ENCODE measurements at places on chromosomes 16 and 17. TPM values are rescaled to one million over a fixed set of nuclear protein-coding genes. Genes with fewer than 3 reads are reported as not detected.

The RPRML gene
- total RNA-seq, result not detected

The CACNG5 gene
- total RNA-seq, result not detected

The STH gene
- total RNA-seq, result not detected

The CALB2 gene
- total RNA-seq, result not detected

The DHRS7C gene
- total RNA-seq, result not detected

The AGRP gene
- total RNA-seq, result not detected

The KRTAP4-3 gene
- not detected for total RNA-seq

The ATP6V0C gene
- 19.2 TPM for total RNA-seq

The MT1G gene
- total RNA-seq, result 0.59 TPM

The ZPBP2 gene
- total RNA-seq, result not detected

The CCL22 gene
- not detected for total RNA-seq

The CTRB1 gene
- total RNA-seq, result not detected

The CLEC19A gene
- total RNA-seq, result not detected

The SPNS3 gene
- total RNA-seq, result not detected

The CES4A gene
- 1.4 TPM for total RNA-seq

The ABCC12 gene
- under 0.01 TPM for total RNA-seq

The NXPH3 gene
- under 0.01 TPM for total RNA-seq

The ABCC6 gene
- under 0.01 TPM for total RNA-seq

The RASD1 gene
- total RNA-seq, result 17.6 TPM

The PLA2G10 gene
- not detected for total RNA-seq

The ATP1B2 gene
- total RNA-seq, result not detected

The NPIPA2 gene
- total RNA-seq, result 0.73 TPM

The IGSF6 gene
- total RNA-seq, result not detected

The HSD11B2 gene
- 0.59 TPM for total RNA-seq

The MYH13 gene
- not detected for total RNA-seq

The KRTAP4-4 gene
- not detected for total RNA-seq

The MEOX1 gene
- not detected for total RNA-seq

The RHBDL1 gene
- total RNA-seq, result 1.8 TPM

The NPIPB2 gene
- total RNA-seq, result 5.1 TPM

The SPAG5 gene
- total RNA-seq, result 47.3 TPM

The MFAP4 gene
- 3.7 TPM for total RNA-seq

The RPL23 gene
- 1,729 TPM for total RNA-seq

The GRAPL gene
- total RNA-seq, result not detected

The CCL17 gene
- not detected for total RNA-seq

The FBXO39 gene
- not detected for total RNA-seq

The TMEM204 gene
- total RNA-seq, result 15.8 TPM

The SMTNL2 gene
- total RNA-seq, result not detected

The NPTX1 gene
- total RNA-seq, result 0.73 TPM

The BBS2 gene
- 34.6 TPM for total RNA-seq

The DNAH17 gene
- total RNA-seq, result not detected

The NR1D1 gene
- total RNA-seq, result 2.6 TPM

The KRT28 gene
- not detected for total RNA-seq

The MSLN gene
- not detected for total RNA-seq

The PIPOX gene
- total RNA-seq, result 1.5 TPM

The ELMO3 gene
- 0.59 TPM for total RNA-seq

The RPS15A gene
- 669 TPM for total RNA-seq

The AURKB gene
- 24.6 TPM for total RNA-seq

The DLX4 gene
- total RNA-seq, result not detected

The PRM3 gene
- not detected for total RNA-seq

The CDIP1 gene
- total RNA-seq, result 7.0 TPM

The ZMYND15 gene
- 0.20 TPM for total RNA-seq

The CCL7 gene
- total RNA-seq, result 2.2 TPM

The ASPA gene
- total RNA-seq, result 1.1 TPM

The MMP28 gene
- 0.37 TPM for total RNA-seq

The CCL14 gene
- not detected for total RNA-seq

The TEDC2 gene
- 6.2 TPM for total RNA-seq

The TMEM235 gene
- total RNA-seq, result not detected
